ENCODE measurements at places on chromosomes 3 and 15. TPM values are rescaled to one million over a fixed set of nuclear protein-coding genes. Genes with fewer than 3 reads are reported as not detected.
A peak's percentile ranks its signal among the peaks of the same experiment; 100 is the strongest.

The ZNF717 gene
- 13.8 TPM for total RNA-seq

The VPS18 gene
- total RNA-seq: 7.2 TPM

The ARRDC4 gene
- total RNA-seq: 0.66 TPM

The MON1A gene
- 6.0 TPM for total RNA-seq

DNA sequence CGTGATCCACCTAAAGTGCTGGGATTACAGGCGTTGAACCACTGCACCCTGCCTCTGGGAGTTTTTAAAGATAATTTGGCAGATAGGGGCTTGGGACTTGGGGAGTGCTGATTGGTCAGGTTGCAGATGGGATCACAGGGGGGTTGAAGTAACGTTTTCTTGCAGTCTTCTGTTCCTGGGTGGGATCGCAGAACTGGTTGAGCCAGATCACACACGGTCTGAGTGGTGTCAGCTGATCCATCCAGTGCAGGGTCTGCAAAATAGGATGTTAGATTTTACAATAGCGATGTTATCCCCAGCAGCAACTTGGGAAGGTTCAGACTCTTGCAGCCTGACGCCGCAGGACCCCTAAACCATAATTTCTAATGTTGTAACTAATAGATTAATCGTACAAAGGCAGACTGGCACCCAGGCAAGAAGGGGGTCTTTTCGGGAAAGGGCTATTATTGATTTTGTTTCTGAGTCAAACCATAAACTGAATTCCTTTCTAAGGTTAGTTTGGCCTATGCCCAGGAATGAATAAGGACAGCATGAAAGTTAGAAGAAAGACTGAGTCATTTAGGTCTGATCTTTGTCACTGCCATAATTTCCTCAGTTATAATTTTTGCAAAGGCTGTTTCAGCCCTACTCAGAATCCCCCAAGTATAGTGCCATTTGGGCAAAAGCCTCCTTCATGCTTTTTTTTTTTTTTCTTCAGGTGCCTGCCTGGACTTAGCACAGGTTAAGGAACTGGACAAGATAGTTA, 1.5 kb upstream of the CA12 start:
- DNase-seq: no peak

DNA sequence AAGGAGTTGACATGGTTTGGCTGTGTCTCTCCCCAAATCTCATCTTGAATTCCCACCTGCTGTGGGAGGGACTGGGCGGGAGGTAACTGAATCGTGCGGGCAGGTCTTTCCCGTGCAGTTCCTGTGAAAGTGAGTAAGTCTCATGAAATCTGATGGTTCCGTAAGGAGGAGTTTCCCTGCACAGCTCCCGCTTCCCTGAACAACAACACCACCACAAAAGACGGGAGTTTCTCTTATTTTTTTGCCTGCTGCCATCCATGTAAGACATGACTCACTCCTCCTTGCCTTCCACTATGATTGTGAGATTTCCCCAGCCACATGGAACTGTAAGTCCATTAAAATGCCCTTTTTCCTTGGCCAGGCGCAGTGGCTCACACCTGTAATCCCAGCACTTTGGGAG, 22.7 kb downstream of the XXYLT1 start:
- no peak for DNase-seq

DNA sequence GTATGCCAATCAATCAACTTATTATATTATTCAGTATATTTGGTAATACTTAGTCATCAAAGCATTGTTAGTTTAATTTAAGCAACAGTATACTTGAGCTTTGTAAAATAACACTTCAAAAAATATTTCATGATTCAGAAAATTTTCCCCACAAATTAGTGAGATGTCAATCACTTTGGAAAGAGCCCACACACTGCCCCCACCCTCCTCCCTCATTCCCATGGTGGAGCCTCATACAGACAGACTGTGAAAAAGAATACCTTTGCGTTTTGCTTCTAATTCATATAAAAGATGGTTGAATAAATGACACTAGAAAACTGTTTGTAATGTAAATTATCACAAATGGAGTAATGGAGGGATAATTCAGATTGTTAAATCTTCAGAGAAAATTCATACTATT, 43.3 kb upstream of the MYO5C start:
- no peak for DNase-seq

DNA sequence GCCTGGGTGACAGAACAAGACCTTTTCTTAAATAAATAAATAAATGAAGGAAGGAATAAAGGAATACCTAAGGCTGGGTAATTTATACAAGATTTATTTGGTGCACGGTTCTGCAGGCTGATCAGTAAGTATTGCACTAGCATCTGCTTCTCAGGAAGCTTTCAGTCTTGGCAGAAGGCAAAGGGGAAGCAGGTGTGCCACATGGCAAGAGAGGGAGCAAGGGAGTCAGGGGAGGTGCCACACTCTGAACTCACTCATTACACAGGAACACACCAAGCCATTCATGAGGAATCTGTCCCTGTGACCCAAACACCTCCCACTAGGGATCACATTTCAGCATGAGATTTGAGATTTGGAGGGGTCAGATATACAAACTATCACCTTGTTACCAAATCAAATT, 56.4 kb downstream of the PRKCI start:
- no peak for DNase-seq

GRCh38 chr3:127820826-127821313, 1.4 kb downstream of the MGLL start:
- DNase-seq: no peak

DNA sequence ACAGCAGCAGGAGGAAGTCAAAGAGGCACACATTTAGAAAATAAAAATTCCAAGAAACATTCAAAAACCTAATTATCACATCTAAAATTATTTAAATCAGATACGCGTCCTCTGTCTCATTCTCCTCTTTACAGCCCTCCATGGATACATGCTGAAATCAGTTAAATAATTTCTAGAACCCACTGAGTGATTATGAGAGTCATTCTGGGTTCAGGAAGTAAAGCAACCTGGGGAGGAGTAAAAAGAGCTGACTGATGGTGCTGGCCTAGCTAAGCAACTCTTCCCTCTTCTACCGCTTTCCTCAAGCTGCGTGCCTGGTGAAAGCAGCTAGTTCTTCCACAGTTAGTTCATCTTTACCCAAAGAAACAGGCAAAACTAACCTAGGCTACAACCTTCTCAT, 48.7 kb downstream of the RAF1 start:
- no peak for DNase-seq

GRCh38 chr3:48847053-48847503, 596 bp downstream of the PRKAR2A start:
- DNase-seq: peak; percentile 64
